ENCODE measurements at places on chromosomes 7 and 10.
A peak's percentile ranks its signal among the peaks of the same experiment; 100 is the strongest.

DNA sequence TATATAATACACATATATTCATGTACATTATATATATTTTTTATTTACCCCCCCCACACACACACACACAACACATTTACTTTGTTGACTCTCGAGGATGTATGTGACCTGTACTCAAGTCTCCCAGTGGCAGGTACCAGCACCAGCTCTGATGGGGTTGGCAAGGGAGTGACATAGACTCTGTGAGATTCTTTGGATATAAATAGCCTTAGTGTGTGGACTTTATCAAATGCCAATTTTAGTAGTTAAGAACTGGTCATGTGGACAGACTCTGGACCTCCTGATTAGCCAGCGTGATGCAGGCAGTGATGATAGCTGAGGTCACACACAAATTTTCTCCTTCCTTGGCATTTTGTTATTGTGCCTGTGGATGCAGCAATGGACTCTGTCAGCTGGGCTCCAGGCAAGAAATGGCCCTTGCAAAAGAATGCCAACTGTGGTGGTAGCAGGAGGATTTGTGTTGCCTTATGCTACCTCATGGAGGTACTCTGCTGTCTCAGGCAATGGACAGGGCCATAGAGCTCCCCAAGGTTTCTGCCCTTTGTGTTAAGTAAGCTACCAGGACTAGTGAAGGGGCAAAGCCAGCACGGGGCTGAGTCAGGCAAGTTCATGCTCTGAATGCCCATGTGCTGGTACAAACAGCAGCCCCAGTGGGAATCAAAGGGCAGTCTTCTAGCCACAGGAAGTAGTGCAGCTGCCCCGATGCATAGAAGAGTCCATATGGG lies 224.6 kb upstream of the ZWINT start:
- DNase-seq, result no peak

DNA sequence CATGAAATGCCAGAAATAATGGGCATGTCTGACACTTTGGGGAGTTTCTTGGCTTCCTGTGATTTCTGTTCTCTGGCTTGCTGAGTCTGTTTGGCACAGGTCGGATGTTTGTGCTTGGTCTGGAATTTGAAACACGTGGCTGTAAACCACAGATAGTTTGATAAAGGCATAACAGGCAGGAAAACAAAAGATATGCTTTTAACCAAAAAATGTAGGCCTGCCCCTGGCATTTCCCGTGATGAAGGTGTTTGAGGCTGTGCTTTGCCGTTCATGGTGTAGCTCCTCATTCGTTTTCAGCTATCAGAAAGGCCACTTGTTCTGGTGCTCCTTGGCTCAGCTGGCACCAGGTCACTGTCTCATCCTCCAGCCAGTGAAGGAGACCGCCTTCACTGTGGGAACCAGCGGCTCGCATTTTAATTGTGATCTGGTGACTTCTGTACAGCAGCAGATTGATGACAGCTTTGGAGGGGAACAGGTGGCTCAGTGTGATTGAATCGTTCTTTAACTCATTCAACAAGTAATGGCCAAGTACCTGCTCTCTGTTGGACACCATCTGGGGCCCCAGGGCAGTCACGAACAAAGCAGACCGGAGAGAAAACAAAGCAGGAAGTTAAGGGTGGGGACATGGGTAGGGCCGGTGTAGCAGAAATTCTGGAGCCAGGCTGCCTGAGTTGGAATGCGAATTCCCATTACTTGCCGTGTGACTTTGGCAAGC lies 111.5 kb downstream of the CCNY start:
- no peak for DNase-seq

DNA sequence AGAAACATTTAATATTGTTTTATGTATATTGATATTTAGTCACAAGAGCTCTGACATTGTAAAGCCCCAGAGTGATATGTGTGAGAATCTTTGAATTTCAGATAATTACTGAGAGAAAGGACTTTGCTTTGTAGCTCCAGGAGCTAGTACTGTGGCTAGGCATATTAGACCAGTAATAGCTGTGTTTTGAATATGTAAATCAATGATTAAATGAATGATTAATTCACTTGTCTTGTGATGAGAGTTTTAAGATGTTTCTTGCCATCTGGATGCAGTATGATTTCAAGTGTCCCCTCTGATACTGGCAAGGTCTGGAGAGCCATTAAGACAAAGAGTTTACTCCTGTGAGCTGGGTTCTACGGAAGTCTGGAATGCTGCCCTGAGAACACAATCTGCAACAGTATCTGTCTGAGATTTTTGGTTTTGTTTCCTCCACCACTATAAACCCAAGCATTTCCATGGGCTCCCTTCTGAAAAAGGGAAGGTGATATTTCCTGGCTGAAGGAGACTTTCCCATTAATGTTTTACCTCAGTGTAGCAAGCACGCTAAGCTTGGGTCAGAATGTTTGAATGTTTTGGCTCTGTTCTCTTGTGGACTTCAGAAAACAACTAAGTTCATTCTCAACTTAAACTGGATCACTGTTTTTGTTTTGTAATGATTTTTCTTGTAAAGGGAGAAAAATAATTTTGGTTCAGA lies 61.3 kb upstream of the BICC1 start:
- no peak for DNase-seq

- DNase-seq, result no peak
Measured at GRCh38 chr10:59934701-59935100, 28.3 kb upstream of the CCDC6 start.

DNA sequence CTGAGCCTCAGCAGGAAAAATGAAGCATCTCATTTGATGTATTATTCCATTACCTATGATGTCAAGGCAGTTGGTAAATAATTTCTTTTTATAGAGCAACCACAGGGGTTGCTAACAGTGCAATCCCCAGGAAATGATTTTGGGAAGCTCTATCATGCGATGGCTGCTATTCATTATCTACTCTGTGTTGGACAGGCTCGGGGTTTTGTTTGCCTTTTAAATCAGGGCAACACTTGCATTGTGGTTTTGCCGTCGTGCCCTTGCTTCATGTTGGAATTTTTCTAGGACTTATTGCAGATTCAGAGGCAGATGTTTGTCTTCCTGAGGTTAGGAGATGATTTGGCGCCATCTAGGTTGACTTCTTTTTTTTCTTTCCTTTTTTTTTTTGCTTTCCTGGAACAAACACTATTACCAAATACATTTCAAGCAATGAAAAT lies 128.4 kb downstream of the BICC1 start:
- DNase-seq, result peak; percentile 67

DNA sequence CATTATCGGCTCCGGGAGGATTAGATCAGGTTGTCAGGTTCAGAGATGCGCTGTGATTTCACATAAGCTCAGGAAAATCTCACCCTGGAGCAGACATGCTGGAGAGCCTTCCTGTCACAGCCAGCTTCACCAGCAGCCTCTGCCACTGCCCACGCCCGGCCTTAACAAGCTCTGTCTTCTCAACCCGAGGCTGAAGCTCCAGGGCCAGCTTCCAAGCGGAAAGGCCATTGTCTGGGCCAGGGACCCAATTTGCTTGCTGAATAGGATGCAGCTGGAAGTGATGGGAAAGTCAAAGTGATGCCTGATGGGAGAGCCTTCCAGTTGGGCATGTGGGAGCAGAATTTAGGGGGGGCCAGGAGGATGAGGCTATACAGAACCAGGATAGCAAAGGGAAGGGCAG lies 36.3 kb downstream of the C10orf105 start:
- no peak for DNase-seq

DNA sequence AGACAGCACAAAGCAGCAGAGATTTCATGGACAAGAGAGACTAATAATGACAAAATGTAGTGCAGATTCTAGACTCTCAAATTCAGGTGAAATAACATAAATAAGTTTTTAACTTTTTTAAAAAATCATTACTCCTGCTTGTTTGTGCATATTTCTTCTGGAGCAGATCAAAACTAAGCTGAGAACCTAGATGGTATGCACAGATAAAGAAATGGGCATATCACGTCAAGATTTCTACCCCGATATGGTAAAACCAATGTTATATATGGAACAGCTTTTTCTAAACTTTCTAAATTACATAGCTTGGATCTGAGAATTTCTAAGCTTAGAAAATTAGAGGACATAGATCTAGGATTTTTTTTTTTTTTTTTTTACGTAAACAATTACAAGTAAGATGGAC lies 18.2 kb downstream of the TWIST1 start:
- no peak for DNase-seq

- DNase-seq, result no peak
Measured at GRCh38 chr10:89248-89647, 40.2 kb upstream of the TUBB8 start.

- DNase-seq, result no peak
Measured at GRCh38 chr7:46937826-46938225, 644.1 kb downstream of the TNS3 start.

DNA sequence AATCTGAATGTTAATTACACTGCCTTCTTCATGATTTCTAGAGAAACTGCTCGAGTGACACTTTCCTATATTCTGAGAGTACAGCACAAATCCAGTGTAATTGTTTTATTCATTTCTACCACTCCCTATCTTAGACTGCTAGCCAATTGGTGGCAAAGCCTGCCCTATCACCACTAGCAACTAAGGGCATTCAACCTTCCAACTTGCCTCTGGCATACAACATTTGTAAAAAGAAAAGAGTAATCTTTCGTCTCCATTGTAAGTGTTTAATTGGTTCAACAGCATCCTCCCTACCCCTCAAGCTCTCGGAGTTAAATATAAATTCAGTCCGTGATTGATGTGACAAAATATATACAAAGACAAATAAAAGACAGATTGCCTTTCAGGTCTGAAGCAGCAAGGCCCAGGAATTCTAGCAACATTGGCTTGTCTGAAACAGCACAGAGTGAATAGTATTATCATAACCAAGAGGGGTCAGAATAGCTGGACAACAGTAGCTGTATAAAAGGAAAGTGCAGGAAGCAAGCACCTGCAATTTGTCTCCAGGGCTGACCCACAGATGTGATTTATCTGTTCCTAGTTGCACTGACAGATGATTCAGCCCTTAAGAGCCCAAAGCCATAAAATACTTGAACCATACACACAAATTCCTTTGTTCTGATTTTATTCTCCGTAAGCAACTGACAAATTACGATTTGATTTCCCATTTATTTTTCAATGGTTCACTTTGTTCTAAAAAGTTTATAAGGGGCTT lies 47.6 kb upstream of the ANKRD1 start:
- no peak for DNase-seq

DNA sequence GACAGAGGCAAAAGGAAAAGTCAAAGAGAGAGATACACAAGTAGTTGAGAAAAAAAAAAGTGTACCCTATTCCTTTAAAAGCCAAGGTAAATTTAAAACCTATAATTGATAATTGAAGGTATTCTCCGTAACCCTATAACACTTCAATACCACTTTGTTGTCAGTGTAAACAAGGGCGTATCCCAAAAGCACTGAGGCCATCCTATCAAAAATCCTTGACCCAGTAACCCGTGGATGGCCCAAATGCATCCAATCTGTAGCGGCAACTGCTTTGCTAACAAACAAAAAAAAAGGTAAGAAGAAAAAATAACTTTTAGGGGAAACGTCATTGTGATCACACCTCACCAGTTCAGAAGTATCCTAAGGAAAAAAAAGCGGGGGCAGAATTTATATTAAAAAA lies 5.1 kb upstream of the NAPEPLD start:
- DNase-seq, result no peak

DNA sequence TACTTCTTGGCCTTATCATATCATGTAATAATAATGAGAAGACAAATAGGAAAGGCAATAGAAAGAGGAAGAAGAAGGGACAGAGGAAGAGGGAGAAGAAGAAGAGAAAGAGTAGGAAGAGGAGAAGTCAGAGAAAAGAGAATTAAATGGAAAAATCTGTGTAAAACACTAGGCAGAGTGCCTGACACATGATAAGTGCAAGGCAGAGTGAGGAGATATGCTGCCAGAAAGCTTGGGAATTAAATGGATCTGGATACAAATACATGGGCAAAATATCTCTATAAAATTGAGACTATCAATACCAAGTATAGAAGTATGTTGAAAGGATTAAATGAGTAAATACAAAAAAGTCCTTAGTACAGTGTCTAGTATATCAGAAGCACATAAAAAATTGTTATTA lies 124.8 kb downstream of the CACNA2D1 start:
- DNase-seq, result no peak

DNA sequence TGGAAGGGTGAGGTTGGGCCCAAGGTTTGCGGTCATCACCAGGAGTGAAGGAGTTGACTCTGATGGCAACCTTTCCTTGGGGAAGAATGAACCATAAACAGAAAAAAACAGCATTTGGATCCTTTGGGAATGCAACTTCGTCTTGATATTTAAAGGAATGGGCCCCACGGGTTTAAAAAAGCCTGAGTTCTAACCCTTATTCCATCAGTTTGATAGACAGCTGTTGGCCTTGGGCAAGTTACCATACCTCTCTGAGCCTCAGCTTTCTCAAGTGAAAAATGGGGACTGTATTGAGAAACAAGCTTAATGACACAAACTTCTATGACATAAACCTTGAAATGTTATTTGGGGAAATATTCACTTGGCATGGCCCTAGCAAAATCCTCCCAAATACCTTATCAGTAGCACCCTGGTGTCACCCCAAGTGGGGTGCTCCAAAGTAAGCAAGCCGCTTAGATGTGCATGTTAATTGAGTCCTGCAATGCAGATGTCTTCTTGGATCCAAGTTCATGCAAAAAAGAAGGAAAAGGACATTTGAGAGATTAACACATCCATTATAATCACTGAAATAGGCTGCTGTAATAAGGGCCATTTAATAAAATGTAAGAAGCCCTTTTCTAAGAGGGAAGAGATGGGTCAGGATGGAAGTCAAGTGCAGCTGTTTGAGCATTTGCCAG lies 13.8 kb downstream of the MXI1 start:
- no peak for DNase-seq

GRCh38 chr7:37434529-37434928 lies 14.1 kb downstream of the ELMO1 start:
- no peak for DNase-seq

GRCh38 chr10:3438606-3439005 lies 266.0 kb upstream of the PITRM1 start:
- peak; percentile 79 for DNase-seq

DNA sequence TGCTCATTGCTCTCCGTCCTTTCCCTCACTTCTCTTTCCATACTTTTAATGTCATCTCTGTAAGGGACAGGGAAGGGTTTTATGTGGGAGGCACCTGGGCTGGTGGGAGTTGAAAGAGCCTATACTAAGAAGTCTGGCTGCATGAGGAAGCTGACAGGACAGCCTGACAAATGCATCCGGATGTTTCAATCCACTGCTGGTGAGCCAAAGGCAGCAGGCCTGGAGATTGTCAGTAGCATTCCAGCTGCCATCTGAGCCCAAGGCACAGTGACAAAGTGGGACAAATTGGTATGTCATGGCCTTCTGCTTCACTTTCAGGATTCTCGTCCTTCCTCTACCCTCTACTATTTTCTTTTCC lies 218.4 kb downstream of the STK31 start:
- DNase-seq, result no peak

DNA sequence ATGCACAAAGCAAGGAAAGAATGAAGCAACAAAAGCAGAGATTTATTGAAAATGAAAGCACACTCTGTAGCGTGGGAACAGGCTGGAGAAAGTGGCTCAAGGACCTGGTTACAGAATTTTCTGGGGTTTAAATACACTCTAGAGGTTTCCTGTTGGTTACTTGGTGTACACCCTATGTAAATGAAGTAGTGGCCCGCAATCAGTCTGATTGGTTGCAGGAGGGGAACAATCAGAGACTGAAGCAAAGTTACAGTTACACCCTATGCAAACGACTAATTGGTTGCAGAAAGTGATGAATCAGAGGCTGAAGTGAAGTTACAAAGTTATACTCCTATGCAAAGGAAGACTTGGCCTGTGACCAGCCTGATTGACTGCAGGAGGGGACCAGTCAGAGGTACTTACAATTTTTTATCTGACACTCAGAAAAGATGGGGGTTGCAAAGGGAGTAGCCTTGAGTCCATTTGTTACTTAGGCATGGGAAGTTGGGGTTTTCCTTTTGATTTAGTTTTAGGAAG lies 3.6 kb upstream of the MTPN start:
- DNase-seq, result peak; percentile 92

GRCh38 chr7:55073976-55074528 lies 55.2 kb downstream of the EGFR start:
- DNase-seq, result no peak

GRCh38 chr10:88136712-88137111 lies 273.3 kb downstream of the PTEN start:
- no peak for DNase-seq

Measured in suppressor macrophage treated with lipopolysaccharide for 1 hour (primary cell).